ENCODE measurements at places on chromosomes 2 and 18. TPM values are rescaled to one million over a fixed set of nuclear protein-coding genes. Genes with fewer than 3 reads are reported as not detected.
A peak's percentile ranks its signal among the peaks of the same experiment; 100 is the strongest.

- no peak for DNase-seq
Observed at GRCh38 chr2:105144941-105145300, 96.6 kb upstream of the GPR45 start.

GRCh38 chr18:5106730-5107129, 90.3 kb downstream of the AKAIN1 start:
- DNase-seq = no peak

DNA sequence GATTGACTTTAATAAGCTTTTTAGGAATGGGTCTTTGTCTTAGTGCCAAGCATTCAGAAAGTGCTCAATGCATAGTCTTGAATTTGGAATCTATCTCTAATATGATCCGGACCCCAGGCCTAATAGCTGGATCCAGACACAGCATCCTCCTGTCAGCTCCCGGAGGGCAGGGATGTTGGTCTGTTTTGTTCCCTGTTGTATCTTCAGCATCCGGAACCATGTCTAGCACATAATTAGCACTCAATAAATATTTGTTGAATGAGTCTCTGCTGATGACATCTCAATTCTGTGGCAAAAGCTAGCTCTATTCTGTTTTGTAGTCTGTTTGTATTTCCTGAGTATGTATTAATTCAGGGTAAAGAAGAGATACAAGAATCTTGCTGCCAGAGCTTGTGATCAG, 169.1 kb downstream of the DCDC2C start:
- no peak for DNase-seq

GRCh38 chr2:168003876-168004275, 243.5 kb downstream of the STK39 start:
- DNase-seq = no peak

GRCh38 chr2:240183006-240183874, 42.8 kb upstream of the OTOS start:
- DNase-seq = peak; percentile 72

GRCh38 chr2:15738225-15738546, 146.5 kb downstream of the DDX1 start:
- DNase-seq = no peak

GRCh38 chr2:173697929-173698328, 267.2 kb downstream of the SP3 start:
- no peak for DNase-seq

GRCh38 chr2:75952173-75952572, 241.5 kb upstream of the GCFC2 start:
- DNase-seq = no peak

GRCh38 chr2:99489063-99489760, 605 bp downstream of the REV1 start:
- DNase-seq = peak; percentile 59

DNA sequence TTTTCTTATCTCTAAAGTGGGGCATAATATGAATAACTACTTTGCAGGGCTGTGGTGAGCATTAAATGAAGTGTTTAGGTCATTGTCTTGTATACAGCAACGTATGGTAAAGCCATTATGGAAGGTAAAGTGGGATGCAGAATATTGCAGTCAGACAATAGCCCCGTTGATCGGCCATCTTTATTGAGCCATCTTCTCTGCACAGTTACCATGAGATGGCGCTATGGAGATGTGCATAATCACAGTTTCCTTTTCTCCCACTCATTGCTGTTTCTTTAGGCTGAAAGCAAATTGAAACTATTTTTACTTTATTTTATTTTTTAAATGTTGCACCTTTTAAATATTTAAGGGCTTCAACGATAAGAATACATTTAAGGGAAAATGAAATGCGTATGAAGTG, 108.9 kb downstream of the THSD7B start:
- no peak for DNase-seq

DNA sequence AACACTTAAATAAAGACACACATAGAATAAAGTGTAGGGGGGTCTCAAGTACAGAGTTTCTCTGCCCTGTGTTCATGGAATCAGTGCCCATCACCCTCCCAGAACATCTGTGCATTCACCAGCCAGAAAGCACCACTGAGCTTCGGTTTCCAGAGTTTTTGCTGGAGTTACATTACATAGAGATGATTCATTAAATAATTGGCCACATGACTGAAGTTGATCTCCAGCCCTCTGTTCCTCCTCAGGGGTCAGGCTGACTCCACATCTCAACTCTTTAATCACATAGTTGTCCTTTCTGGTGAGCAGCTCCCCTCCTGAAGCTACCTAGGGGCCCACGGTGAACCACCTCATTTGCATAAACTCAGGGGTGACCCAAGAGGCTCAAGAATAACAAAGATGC, 129.8 kb downstream of the METTL4 start:
- DNase-seq = no peak

TDRD15 gene
- not detected for total RNA-seq

MITD1 gene
- 30.3 TPM for total RNA-seq

NBAS gene
- 49.3 TPM for total RNA-seq

NAT8 gene
- total RNA-seq = not detected

TNFRSF11A gene
- total RNA-seq = not detected

Measured in myocyte (in vitro differentiated cells).